Mucosa of descending colon (tissue), 3 donors: ENCODE measurements at places on chromosomes 16 and 17. TPM values are rescaled to one million over a fixed set of nuclear protein-coding genes. Genes with fewer than 3 reads are reported as not detected.

DNA sequence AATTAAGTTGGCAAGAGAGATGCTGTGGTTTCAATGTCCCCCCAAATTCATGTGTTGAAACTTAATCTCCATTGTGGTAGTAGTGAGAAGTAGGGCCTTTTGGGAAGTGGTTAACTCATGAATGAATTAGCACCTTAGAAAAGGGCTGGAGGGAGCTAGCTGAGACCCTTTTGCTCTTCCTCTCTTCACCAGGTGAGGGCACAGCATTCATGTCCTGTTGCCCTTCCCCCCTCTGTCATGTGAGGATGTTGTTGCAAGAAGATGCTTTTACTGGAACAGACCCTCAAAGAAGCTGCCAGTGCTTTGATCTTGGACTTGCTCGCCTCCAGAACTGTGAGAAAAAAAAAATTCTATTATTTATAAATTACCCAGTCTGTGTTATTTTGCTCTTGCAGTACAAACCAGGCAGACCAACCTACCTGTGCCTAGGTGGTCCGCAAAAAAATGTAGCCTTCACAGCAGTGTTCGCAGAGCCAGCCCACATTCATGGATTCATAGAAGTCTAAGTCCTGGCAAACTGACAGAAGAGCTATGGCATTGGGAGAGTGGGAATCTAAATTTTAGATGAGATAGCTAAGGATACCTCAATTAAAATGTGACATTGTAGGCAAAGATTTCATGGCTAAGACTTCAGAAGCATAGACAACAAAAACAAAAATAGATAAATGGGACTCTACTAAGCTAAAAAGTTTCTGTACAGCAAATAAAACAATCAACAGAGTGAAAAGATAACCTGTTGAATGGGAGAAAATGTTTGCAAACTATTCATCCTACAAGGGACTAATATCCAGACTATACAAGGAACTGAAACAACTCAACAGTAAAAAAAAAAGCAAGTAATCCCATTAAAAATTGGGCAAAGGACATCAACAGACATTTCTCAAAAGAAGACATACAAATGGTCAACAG is 32.0 kb upstream of the ABCA5 start:
- DNase-seq, result peak; percentile 23

- no peak for DNase-seq
Observed at GRCh38 chr16:84849751-84850150, 30.0 kb downstream of the CRISPLD2 start.

GRCh38 chr16:3509470-3509928 is 8.7 kb downstream of the CLUAP1 start:
- peak; percentile 61 for DNase-seq

DNA sequence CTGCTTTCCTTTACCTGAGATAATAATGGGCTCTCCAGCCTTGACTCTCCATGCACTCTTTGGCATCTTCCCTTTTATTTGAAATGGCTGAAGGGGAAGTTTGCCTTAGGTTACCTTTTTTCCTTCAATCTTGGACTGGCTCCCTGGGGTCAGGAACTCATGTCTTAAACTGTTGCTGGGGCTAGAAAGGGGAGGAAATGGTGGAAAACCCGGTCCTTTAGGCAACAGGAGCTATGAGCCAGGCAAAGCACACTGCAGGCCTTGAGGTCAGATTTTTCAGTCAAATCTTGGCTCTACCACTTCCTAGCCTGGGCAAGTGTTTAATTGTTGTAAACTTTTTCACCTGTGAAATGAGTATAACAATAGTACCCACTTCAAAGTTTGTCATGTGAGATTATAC is 30.2 kb downstream of the MINK1 start:
- no peak for DNase-seq

DNA sequence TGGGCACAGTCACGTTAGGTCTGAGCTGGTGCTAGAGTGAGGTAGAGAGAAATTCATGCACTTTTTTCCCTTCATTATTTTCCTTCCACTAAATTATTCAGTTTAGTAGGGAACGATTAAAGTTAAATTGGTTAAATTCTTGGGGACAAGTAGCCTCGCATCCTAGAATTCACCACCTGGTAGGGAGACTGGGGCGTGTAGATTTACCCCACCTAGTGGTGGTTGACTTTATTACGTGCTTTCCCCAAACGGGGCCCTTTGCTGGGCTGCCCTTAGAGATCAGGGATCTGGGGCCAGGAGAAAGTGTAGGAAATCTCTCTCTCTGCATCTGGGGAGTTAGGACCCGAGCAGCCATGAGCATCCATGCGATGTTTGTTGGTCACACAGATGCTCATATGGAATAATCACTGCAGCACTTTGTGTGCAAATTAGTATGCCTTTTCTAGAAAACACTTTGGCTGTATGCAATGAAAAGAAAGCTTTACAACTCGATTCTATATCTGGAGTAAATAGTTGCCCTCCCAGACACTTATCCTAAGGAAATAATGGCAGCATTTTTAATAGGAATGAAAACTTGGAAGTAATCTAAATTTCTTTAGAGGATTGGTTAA is 107.0 kb downstream of the PLCG2 start:
- DNase-seq, result peak; percentile 45

DNA sequence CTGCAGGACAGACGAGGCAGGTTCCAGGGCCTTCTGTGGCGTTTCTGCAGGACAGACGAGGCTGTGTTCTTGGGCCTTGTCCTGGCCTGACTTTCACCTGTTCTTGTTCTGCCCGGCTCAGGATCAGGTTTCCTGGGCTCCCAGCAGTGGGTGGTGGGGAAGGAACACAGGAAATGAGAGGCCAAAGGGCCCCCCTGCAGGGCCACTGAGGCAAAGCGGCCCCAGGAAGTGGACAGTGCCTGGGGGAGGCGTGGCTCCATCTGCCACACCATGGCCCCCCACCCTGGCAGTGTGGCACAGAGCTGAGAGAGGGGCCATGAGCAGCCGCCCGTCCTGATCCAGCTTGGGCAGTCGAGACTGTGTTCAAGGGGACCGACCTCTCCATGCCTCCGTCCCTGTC is 20.7 kb downstream of the SPIRE2 start:
- no peak for DNase-seq

DNA sequence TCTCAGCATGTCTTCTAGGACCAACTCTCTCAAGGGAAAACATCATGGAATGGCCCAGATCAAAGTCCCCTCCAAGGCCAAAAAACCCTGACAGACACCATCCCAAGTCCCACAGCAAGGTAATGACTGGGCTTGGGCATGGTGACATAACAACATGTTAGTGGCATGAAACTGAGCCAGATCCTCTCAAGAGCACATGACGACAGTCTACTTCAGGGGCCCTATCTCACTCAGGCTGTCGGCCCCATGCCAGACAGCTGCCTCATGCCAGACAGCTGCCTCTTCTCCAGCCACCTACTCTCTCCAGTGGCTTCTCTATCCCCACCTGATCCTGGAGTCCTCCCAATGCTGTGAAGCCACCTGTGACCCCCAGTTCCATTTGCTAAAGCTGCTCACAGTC is 18.4 kb downstream of the HSD11B2 start:
- peak; percentile 33 for DNase-seq

MYADML2 gene
- 0.13 TPM for total RNA-seq

SCNN1B gene
- 164 TPM for total RNA-seq
